Glomerular endothelial cell (primary cell): ENCODE measurements at places on chromosomes 4 and X. TPM values are rescaled to one million over a fixed set of nuclear protein-coding genes. Genes with fewer than 3 reads are reported as not detected.

DNA sequence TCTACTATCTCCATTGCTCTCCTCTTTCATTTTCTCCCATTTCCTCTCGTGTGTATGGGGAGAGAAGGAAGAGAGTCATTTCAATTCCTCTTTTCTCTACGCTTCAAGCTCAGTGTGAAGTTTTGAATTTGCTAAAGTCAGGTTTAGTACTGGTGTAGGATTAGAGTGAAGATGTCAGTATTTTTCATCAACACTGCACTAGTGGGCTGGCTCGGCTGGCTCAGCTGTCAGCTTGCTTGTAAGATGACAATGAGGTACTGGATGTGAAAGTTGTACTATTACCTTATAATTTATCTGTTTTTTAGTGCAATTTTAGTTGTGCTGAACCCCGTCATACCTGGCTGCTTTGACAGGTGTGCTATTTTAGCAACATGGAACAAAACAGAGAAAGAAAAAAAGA, 2.1 kb upstream of the SH2D1A start:
- DNase-seq = no peak

- peak; percentile 31 for DNase-seq
Observed at GRCh38 chr4:5998333-5998936, 19.8 kb downstream of the C4orf50 start.

GRCh38 chr4:17915439-17915838, 104.7 kb downstream of the NCAPG start:
- no peak for DNase-seq

The TSPAN5 gene
- 35.6 and 38.1 TPM in 2 replicates for total RNA-seq

The CYSLTR1 gene
- 0.19 and 0.64 TPM in 2 replicates for total RNA-seq

The ZFX gene
- 36.6 and 40.4 TPM in 2 replicates for total RNA-seq
